Activated CD4-positive, alpha-beta T cell treated with anti-CD3 and anti-CD28 coated beads, Interleukin-2, amount 10 ng/mL, durations not matched to agents 7 days and 5 days (primary cell): ENCODE measurements at places on chromosomes 6 and 20. TPM values are rescaled to one million over a fixed set of nuclear protein-coding genes. Genes with fewer than 3 reads are reported as not detected.

The SAMD3 gene
- total RNA-seq: 49.5 TPM

GRCh38 chr6:138493413-138493812, 5.9 kb downstream of the NHSL1 start:
- H3K27me3 ChIP-seq: peaks cover 24% of the 10 kb centered on the region
- H3K36me3 ChIP-seq: no peaks in the 10 kb centered on the region
- no peak overlapping the region for H3K27ac ChIP-seq
- DNase-seq: no peak
- H3K4me3 ChIP-seq: no peak overlapping the region

The PTCHD4 gene
- total RNA-seq: not detected

- H3K4me3 ChIP-seq: no peak overlapping the region
- no peak for DNase-seq
- no peaks in the 10 kb centered on the region for H3K36me3 ChIP-seq
- H3K27me3 ChIP-seq: no peaks in the 10 kb centered on the region
- no peaks in the 10 kb centered on the region for H3K4me1 ChIP-seq
These were observed 61.5 kb upstream of the FKBP1C start for GRCh38 chr6:63149730-63150129.

DNA sequence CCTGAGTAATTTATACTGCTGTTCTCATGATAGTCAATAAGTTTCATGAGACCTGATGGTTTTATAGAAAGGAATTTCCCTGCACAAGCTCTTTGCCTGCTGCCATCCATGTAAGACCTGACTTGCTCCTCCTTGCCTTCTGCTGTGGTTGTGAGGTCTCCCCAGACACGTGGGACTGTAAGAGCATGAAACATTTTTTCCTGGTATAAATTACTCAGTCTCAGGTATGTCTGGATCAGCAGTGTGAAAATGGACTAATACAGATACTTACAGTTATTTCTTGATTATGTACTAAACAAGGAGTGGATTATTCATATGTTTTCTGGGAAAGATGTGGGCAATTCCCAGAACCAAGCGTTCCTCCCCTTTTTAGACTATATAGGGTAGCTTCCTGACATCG, 1.9 kb upstream of the TRIM38 start:
- H3K4me1 ChIP-seq: peaks cover 60% of the 10 kb centered on the region
- H3K36me3 ChIP-seq: peaks cover 31% of the 10 kb centered on the region
- DNase-seq: no peak
- H3K27me3 ChIP-seq: no peaks in the 10 kb centered on the region

DNA sequence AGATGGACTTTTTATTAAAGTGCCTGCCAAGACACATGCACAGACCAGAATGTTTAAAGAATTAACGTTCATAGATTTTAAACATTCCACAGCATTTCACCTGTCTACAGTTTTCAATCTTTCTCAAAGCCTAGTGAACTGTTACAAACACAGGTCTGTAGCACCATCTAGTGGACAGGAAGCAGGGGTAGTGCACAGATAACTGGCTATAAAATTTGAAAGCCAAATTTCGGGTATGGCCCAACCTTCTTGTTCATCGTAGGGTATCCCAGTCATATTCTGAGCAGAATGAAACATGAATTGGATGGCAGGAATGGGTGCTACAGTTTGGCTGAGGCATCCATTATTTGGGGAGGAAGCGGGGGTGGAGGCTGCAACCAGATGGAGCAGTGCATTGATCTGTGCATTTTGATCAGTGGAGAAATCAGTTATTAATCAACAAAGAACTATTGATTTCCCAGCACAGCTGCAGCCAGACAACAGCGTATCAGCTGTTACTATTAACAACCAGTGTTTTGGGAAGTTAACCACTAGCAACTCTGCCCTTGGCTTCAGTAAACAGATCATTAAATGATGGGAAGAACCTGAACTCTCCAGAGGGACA, 56.1 kb upstream of the B3GAT2 start:
- no peaks in the 10 kb centered on the region for H3K4me1 ChIP-seq
- H3K27me3 ChIP-seq: peaks cover 9% of the 10 kb centered on the region
- no peak overlapping the region for H3K4me3 ChIP-seq
- peak; percentile 45 for DNase-seq
- no peaks in the 10 kb centered on the region for H3K36me3 ChIP-seq
- no peak overlapping the region for H3K27ac ChIP-seq

- peaks cover 27% of the 10 kb centered on the region for H3K27me3 ChIP-seq
- H3K27ac ChIP-seq: no peak overlapping the region
- peaks cover 10% of the 10 kb centered on the region for H3K4me1 ChIP-seq
- no peak overlapping the region for H3K4me3 ChIP-seq
- H3K36me3 ChIP-seq: no peaks in the 10 kb centered on the region
These were observed 92.8 kb upstream of the EPB41L1 start for GRCh38 chr20:36061754-36062153.

- no peak for DNase-seq
- H3K4me3 ChIP-seq: no peak overlapping the region
- no peaks in the 10 kb centered on the region for H3K27me3 ChIP-seq
- H3K4me1 ChIP-seq: peaks cover 17% of the 10 kb centered on the region
- H3K36me3 ChIP-seq: no peaks in the 10 kb centered on the region
These were observed 46.4 kb upstream of the DDR1 start for GRCh38 chr6:30837870-30838269.

DNA sequence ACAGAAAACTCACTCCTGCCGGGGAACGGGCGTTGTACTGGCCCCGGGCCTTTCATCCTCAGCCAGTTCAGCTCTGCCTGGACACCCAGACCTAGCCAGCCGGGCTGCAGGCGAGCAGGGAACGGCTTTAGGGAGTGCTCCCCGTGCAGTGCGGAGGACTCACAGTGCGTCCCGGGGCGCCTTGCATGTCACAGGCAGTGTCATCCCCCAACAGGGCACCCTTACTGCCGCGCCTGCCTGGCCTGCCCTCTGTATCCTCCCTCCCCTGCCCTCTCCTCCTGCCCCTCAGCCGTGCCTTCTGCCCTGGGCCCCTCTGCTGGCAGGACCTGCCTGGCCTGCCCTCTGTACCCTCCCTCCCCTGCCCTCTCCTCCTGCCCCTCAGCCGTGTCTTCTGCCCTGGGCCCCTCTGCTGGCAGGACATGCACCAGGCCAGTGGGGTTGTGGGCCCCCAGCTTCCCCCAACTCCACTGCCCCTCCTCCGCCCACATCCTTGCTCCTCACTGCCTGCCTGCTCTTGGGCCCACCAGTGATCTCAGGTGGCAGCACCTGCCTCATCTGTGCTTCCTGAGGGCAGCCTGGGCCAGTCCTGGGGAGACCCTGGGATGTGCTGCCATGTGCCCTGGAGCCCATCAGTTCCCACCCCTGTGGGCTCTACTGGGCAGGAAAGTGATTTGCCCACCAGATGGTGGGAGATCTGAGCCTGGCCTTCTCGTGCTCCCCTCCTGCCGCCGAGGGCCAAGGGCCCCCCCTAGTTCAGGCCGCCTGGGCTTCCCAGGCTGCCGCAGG, 43.0 kb downstream of the PYGB start:
- H3K36me3 ChIP-seq: peaks cover 11% of the 10 kb centered on the region
- no peak overlapping the region for H3K27ac ChIP-seq
- no peaks in the 10 kb centered on the region for H3K27me3 ChIP-seq
- no peak overlapping the region for H3K4me3 ChIP-seq
- no peak for DNase-seq

GRCh38 chr6:143612186-143612585, 65.6 kb upstream of the PHACTR2 start:
- no peaks in the 10 kb centered on the region for H3K27me3 ChIP-seq
- DNase-seq: no peak
- peaks cover 28% of the 10 kb centered on the region for H3K4me1 ChIP-seq
- no peak overlapping the region for H3K4me3 ChIP-seq

DNA sequence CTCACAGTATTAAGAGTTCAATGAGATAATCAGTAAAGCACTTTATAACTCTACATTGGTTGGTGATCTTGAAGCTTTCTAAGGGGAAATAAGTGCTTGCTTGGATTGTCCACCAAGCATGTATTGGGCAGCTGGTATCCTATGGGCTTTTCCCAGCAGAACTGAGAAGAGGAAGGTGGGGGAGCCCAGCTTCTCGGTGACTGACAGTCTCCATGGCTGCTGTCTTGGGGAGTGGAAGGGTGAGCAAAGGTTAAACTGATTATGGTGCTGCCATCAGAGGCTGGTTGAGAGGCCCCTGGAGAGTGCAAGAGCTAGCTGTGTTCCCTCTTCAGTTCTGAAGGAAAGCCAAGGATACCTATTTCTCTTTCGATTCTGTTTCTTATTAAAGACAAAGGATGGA, 35.5 kb upstream of the ADTRP start:
- H3K27ac ChIP-seq: no peak overlapping the region
- no peaks in the 10 kb centered on the region for H3K4me1 ChIP-seq
- DNase-seq: no peak
- H3K36me3 ChIP-seq: no peaks in the 10 kb centered on the region
- H3K4me3 ChIP-seq: no peak overlapping the region

- H3K27ac ChIP-seq: no peak overlapping the region
- H3K27me3 ChIP-seq: peaks cover 7% of the 10 kb centered on the region
- no peak overlapping the region for H3K4me3 ChIP-seq
- peaks cover 16% of the 10 kb centered on the region for H3K4me1 ChIP-seq
These were observed 553.2 kb downstream of the CD83 start for GRCh38 chr6:14670806-14671205.

DNA sequence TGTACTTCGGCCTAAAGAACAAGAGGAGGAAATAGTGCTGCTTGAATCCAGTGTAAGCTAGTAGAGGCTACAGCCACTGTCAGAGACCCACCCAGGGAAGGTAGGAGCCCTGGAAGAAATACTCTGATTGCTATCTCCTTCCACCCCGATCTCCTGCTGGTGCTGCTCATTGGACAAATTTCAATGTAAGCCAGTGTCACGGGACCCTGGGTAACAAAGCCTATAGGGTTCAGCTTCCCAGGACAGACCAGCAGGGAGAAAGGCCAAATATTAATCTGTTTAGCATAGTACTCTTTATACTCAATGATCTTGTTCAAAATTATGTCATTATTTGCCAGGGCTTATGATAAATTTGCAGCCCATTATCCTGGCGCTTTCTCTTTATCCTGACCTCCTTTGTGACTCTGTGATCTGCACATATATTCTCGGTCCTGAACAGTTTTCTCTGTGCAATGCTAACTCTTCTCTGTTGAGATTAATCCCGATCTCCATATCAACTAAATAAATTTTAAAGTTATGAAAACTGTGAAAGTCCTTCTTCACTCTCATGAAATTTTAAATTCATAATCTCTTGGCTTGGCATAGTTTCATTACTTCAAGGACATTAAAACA, 218.8 kb upstream of the PREP start:
- H3K27ac ChIP-seq: no peak overlapping the region
- peaks cover 10% of the 10 kb centered on the region for H3K36me3 ChIP-seq
- peaks cover 8% of the 10 kb centered on the region for H3K27me3 ChIP-seq
- no peak overlapping the region for H3K4me3 ChIP-seq

- peaks cover 56% of the 10 kb centered on the region for H3K36me3 ChIP-seq
- no peak overlapping the region for H3K4me3 ChIP-seq
- no peaks in the 10 kb centered on the region for H3K27me3 ChIP-seq
These were observed 68.2 kb downstream of the RTN4IP1 start for GRCh38 chr6:106560996-106561685.

The HTR1E gene
- total RNA-seq: not detected

DNA sequence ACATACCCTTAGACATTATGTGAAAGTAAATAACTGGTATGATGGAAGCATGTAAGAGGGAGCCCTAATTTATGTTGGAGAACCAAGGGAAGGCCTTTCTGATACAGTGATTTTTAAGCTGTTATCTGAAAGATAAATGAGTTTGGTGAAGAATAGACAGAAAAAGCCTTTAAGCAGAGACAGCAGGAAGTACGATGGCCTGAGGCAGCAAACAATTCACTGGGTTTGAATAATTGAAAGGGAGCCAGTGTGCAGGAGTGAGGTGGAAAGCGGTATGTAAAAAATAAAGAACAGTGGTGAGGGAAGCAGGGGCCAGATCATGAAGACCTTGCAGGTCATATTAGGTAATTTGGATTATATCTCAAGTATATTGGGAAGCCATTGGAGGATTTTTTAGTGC, 4.1 kb upstream of the RAB23 start:
- no peak overlapping the region for H3K4me3 ChIP-seq
- no peaks in the 10 kb centered on the region for H3K36me3 ChIP-seq
- H3K4me1 ChIP-seq: peaks cover 7% of the 10 kb centered on the region
- no peak overlapping the region for H3K27ac ChIP-seq
- H3K27me3 ChIP-seq: peaks cover 38% of the 10 kb centered on the region

- peak overlapping the region; percentile 77 for H3K4me3 ChIP-seq
- H3K27me3 ChIP-seq: no peaks in the 10 kb centered on the region
- DNase-seq: no peak
- peaks cover 15% of the 10 kb centered on the region for H3K36me3 ChIP-seq
These were observed 2.3 kb downstream of the SAMD10 start for GRCh38 chr20:63976980-63977738.

DNA sequence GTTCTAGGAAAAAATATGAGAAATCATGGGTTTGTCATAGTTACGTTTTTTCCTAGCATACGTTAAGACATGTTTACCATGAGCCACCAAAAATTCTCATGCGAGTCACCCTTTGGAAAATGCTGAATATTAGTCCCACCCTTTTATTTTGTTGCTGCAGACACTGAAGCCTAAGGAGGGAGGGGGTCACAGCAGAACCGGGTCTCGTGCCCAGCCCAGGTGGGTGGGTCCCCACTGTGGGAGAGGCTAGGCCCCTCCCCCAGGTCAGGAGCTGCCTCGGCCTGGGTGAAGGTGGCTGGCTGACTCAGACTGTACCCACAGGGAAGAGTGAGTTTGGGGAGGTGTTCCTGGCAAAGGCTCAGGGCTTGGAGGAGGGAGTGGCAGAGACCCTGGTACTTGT, 26.2 kb upstream of the SRF start:
- no peak for DNase-seq
- no peak overlapping the region for H3K27ac ChIP-seq
- H3K27me3 ChIP-seq: no peaks in the 10 kb centered on the region
- no peaks in the 10 kb centered on the region for H3K36me3 ChIP-seq
- no peak overlapping the region for H3K4me3 ChIP-seq

The CLIC5 gene
- total RNA-seq: 3.8 TPM

The COL21A1 gene
- not detected for total RNA-seq
